ENCODE measurements at places on chromosomes 5 and 9. TPM values are rescaled to one million over a fixed set of nuclear protein-coding genes. Genes with fewer than 3 reads are reported as not detected.

SYK gene
- under 0.01 TPM for total RNA-seq

PCDHGB1 gene
- 3.3 TPM for total RNA-seq

C9orf153 gene
- 0.18 TPM for total RNA-seq

C5orf52 gene
- total RNA-seq, result not detected

BTNL3 gene
- not detected for total RNA-seq

SH3RF2 gene
- total RNA-seq, result 0.28 TPM

S100Z gene
- total RNA-seq, result not detected

GBGT1 gene
- 7.8 TPM for total RNA-seq

PCDHB5 gene
- total RNA-seq, result 0.57 TPM

CDC14B gene
- total RNA-seq, result 22.8 TPM

NUTM2G gene
- total RNA-seq, result not detected

GPX3 gene
- total RNA-seq, result 35.2 TPM

PLPP7 gene
- total RNA-seq, result 6.8 TPM

C9orf50 gene
- total RNA-seq, result 0.18 TPM

ARL14EPL gene
- total RNA-seq, result 0.18 TPM

HK3 gene
- not detected for total RNA-seq

MYOT gene
- total RNA-seq, result not detected

PCDH1 gene
- total RNA-seq, result 0.55 TPM

PPIC gene
- total RNA-seq, result 100 TPM

GNA14 gene
- 0.57 TPM for total RNA-seq

CLIC3 gene
- total RNA-seq, result 7.8 TPM

PCDHGB3 gene
- total RNA-seq, result 5.4 TPM

RFESD gene
- 1.7 TPM for total RNA-seq

OR13C4 gene
- total RNA-seq, result not detected

C1QTNF2 gene
- total RNA-seq, result 0.28 TPM

LCN6 gene
- not detected for total RNA-seq

IL5 gene
- not detected for total RNA-seq

FCHO2 gene
- total RNA-seq, result 11.0 TPM

PAX5 gene
- total RNA-seq, result not detected
